Fibroblast of skin of right quadriceps (primary cell): ENCODE measurements at places on chromosomes 5 and 9.

DNA sequence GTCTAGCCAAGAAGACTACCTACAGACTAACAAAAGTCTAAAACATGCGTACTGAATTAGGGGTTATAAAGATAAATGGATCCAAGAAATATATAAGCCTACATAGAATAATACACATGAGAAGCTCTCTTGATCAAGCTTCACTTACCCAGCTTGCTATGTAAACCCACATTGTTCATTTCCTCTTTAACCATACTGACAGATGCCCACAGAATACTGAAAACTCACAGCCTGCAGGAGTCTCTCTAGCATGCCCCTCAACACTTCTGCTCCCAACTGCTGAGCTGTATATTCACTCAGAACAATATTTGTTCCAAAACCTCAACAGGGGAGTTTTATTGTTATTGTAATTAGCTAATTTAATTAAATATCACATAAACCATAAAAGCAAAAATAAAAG is 52.4 kb downstream of the RFX3 start:
- DNase-seq, result no peak

GRCh38 chr5:72954389-72954788 is 1.5 kb upstream of the FCHO2 start:
- DNase-seq, result no peak

DNA sequence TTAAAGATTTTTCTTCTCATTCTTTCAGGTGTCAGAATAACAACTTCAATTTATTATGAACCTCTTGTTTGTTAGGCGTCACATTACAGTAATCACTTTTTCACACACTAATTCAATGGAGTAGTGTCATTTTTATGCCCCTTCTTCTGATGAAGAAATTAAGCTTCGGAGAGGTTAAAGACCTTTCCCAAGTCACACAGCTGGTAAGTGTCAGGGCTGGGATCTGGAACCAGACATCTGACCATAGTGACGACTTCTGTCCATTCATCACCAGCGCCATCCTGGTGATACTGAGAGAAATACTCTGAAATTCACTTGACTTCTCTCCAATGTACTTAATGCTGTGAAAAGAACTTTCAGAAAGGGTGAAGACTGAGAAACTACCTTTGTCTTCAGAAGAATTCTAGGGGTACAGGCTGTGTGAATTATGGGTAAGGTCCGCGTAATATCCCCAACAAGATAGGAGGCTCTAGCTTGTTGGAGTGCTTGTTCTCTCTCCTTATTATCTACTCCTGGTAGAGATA is 173.8 kb downstream of the GAS1 start:
- DNase-seq, result no peak

GRCh38 chr9:133609311-133610098 is at the start of gene FAM163B:
TSS of gene FAM163B (minus strand) at chr9:133609389. CDS start at chr9:133580223, 29,166 bp downstream.
- DNase-seq, result peak; percentile 19

DNA sequence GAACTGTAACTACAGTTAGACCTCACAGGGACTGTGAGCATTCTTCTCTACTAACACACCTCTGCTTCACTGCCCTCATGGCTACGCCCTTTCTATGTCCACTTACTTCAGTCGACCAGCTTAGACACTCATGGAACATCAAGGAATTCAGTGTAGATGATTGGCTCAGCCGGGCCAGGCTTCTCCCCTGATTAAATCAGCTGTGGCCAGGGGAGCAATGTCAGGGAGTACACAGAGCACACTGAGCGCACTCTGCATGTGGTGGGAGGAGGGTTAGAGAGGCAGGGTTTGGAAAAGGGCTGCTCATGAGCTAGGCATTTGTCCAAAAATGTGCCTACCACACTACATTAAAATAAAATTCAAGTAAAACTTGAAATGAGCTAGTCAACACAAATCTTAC is 400.5 kb downstream of the ARRDC3 start:
- DNase-seq, result peak; percentile 43
